Hematopoietic multipotent progenitor cell treated with erythropoietin and hydrocortisone succinate and interleukin-3 and kit ligand, for 8 days (in vitro differentiated cells): ENCODE measurements at places on chromosomes 1 and 21.
A peak's percentile ranks its signal among the peaks of the same experiment; 100 is the strongest.

DNA sequence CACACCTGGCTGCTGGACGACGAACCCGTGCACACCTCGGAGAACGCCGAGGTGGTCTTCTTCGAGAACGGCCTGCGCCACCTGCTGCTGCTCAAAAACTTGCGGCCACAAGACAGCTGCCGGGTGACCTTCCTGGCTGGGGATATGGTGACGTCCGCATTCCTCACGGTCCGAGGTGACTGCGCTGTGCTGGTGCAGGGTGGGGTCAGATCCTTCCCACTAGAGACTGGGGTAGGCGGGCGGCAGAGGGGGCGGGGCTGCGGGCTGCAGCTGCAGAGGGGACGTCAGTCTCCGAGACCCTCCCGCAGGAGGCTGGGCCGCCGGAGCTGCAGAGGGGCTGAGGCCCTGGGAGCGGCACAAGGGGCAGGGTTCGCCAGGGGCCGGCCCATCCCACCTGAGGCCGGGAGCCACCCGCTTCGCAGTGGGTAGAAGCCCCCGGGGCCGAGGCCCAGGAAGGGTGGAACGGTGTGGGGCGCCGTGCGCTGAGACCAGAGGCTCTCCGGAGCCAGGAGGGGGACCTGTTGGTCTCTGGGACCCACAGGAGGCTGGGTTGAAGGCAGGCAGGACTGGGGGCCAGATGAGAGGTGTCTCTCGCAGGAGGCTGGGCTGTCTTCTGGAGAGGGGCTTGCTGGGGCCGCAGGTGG is 90.6 kb downstream of the TRIM11 start:
- DNase-seq: no peak

DNA sequence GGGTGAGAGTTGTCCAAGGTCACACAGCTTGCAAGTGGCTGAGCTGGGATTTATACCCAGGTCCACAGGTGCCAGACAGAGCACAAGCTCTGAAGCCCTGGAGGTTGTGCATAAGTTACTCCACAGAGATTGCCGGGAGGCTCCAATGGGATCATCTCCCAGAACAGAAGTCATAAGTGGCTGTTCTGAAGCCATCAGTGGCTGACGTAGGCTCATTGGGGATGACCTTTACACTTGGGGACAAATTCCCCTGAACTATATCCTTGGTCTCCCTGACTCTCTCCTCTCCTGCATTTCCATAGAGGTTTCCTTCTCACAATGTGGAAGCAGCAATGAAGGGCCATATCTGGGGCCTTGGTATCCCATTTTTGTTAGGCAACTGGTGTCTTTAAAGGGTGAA is 37.0 kb upstream of the IFNLR1 start:
- no peak for DNase-seq

GRCh38 chr1:102435483-102435882 is 438.8 kb upstream of the OLFM3 start:
- no peak for DNase-seq

DNA sequence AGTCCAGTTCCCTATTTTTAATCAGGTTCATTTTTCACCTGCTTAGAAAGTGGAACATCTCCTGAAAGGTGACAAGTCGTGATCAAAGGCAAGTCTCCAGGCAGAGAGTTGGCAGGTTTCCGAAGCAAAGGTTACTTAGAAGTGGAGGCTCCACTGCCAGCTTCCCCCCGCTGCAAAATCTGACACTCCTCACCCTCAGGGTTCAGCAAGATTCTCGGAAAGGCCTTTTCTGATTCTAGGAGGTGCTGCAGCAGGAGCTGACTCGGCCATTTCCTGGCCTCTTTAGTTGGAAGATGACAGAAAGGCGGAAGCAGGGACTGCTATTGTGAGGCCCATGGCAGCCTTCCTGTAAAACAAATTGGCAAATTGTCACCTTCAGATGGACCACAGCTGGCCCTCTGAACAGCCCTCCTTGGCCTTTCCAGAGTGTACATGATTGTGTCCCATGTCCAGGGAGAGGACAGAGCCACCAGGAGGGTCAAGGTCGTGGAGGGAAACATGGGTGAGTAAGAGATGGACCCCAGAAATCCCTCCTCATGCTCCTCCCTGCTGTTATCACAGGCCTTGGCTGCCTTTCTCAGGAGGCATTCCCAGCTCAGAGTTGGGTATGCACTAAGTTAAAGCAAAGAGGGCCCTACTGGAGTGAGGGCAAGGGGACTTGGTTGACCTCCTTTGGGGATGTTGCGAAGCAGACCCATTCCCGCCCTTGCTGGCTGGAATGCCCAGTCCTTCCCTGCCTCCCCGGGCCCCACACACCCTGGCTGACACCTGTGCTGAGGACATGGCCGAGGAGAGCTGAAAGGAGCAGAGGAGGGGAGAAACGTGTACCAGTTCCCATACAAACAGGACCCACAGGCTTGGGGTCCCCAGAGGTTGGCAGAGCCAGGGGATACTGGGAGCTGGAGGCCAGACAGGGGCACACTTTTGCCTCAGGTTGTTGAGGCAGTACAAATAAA is 115.5 kb upstream of the IRF2BP2 start:
- DNase-seq: peak; percentile 68

DNA sequence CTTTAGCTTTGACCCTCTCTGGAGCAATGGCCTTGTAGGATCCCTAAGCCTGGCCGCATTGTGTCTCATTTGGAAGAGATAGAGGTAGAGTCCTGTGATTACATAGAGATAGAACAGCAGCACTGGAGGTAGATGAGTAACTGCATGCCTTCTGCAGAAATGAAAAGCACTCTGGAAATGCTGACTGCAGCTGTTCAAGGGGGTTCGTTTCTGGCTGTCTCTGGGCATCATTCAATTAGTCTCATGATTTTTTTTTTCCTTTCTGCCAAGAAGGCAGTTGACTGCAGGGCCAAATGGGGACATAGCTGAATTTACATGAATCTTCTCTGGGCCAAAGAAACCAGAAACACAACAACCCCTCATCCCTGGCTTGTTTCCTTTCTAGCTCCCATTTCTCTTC is 28.1 kb upstream of the SNX27 start:
- DNase-seq: no peak

- no peak for DNase-seq
Measured at GRCh38 chr1:56464294-56464693, 115.1 kb downstream of the PLPP3 start.

DNA sequence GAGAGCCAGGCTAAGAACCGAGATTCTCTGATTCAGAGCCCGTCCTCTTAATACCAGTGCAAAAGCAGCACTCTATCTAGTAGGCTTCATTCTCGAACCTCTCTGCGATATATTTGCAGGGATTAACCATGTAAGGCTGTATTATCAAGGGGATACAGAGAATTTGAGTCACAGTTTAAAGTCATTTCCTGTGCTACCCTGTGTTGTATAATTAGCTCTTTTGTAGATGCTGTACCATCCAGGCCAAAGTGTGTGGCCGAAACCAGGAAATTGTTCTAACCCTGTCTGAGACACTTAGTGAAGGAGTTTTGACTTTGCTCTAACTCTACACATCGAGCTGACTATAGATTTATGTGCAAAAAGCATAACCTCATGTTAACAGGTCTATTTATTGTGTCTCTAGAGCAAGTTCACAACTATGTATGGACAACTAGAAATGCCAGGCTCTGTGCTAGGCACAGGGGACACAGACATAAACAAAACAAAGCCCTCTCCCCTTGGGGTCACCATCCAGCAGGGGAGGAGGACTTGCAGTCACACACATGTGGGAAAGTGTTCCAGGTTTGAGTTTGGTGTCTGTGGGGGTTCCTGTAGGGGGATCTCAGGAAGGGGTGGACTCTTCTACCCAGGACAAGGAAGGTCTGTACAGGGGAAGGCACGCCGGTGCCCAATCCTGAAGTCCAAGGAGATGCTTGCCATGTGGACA is 182.2 kb downstream of the DHRS3 start:
- no peak for DNase-seq

GRCh38 chr21:40938078-40938477 is 91.1 kb upstream of the DSCAM start:
- no peak for DNase-seq

GRCh38 chr1:172640111-172640510 is 18.8 kb upstream of the FASLG start:
- DNase-seq: no peak

GRCh38 chr1:50704126-50704525 is 255.9 kb downstream of the FAF1 start:
- DNase-seq: peak; percentile 65

DNA sequence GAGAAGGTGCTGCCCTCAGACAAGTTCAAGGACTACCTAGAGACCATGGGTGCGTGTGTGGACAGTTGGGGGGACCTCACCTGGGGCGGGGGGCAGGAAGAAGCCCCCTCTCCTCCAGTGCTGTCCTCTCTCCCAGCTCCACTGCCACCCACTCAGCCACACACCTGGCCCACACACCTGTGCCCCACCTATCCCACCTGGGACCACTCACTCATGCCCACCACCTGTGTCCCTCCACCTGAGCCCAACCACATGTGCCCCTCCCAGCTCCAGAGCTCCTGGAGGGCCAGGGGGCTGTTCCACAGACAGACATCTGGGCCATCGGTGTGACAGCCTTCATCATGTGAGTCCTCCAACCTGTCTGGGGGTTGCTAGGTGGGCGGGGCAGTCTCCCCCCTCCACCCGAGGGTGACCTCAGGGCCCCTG is 29.0 kb downstream of the TRIM11 start:
- DNase-seq: no peak

DNA sequence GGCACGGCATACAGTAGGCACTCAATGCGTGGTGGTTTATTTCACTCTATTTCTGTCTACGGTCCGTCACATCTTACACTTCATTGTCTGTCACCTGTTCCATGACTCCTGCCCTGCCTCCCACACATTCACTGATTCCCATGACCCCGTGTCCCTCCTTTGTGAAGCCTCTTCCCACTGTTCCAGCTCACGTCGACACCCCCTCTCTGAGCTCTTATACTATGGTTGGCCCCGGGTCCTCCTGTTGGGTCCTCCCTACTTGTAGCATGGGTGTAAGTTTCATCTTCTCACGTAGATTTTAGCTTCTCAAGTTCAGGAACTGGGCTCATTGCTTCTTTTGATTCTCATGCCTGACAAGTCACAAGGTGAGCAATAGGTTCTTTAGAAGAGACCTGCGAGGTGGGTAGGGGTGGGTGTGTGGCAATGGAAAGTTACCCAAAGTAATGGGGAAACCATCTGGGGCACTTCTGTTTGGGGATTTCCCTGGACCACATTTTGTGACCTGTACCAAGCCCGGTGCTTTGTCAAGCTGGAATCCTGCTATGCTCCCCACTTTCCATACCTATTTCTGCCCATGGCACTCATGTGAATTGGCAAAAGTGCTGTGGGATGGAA is 22.1 kb upstream of the IL10 start:
- no peak for DNase-seq

- DNase-seq: peak; percentile 96
Measured at GRCh38 chr1:208183977-208184911, 59.9 kb downstream of the PLXNA2 start.

DNA sequence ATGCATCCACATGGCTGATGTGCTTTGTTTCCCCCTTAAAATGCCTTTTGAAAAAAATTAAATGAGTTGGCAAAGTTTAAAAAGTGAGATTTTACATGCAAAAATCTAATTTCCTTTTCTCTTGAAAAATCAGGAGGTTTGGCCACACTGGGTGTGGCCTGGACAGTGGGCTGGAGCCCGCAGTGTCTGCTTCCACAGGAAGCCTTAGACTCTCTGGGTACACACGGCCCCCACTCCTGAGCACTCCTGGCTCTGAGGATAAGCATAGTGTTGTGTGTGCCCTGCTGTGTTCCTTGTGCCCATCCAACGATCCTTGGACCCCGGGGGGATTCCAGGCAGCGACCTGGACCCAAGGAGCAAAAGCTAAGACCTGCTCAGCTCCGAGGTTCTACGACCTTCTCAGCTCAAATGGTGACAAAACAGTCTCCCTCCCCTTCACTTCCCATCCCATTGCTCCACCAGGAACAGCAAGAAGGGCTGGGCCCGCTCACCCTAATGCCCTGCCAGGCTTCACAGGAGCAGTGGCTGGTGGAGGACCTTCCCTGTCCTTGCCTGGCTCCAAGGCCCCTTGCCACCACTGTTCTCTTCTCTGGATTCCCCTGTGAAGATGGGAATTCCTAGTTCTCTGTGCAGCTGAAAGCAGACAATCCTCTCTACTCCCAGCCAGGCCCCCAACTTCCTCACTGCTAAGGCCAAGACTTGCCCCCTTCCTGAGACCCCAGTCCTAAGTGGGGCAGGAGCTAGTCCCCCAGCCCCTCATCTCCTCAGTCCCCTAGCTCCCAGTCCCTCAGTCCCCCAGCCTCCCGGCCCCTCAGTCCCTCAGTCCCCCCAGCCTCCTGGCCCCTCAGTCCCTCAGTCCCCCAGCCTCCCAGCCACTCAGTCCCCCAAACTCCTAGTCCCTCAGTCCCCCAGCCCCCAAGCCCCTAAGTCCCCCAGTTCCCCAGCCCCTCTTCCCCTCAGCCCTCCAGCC is 395.8 kb downstream of the PTPRU start:
- no peak for DNase-seq

GRCh38 chr1:203778146-203778545 is 13.2 kb downstream of the LAX1 start:
- peak; percentile 20 for DNase-seq

DNA sequence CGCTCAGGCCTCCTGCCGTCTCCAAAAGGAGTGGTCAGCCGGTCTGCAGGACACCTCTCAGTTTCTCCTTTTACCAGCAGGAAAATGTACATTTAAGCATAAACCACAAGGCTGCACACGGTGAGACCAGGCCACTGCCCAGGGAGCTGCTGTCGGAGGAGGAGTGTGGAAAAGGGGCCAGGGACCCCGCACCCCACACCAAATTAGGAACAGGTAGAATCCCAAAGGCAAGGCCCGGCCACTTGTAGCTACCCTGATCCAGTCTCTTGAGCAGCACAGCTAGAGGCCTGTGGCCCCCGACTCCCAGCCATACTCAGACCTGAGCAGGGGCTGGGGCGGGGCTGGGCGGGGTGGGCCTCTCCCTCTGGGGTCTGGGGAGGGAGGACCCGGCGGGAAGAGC is 78.0 kb downstream of the PIK3CD start:
- DNase-seq: no peak

GRCh38 chr1:224783006-224783651 is 146.3 kb upstream of the DNAH14 start:
- no peak for DNase-seq

DNA sequence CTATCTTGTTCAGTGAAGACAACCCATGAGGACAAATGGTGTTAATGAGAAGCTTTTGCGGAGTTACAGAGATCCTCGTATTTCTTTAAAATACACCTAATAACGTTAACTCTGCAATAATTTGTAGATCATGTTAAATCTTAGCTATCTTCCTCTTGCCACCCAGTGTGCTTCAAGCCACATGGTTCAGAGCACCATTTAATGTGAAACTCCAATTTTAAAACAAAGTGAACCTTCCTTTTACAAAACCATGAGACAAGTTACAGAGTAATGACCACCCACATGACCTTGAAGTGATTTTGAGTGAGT is 1.7 kb upstream of the KCNE2 start:
- no peak for DNase-seq

GRCh38 chr1:173475564-173476196 is 1.5 kb upstream of the PRDX6 start:
- DNase-seq: no peak

GRCh38 chr1:193185901-193186731 is at the start of gene B3GALT2:
TSS of gene B3GALT2 (minus strand) at chr1:193186613. CDS start at chr1:193181562, 5,051 bp downstream.
- DNase-seq: peak; percentile 24
